Stimulated activated naive B cell treated with anti-CD40 and anti-IgM and Interleukin-4, amounts not matched to agents 10 μg/mL and 1 μg/mL and 100 μg/mL, for 72 hours (primary cell): ENCODE measurements at places on chromosomes 5 and 9.

DNA sequence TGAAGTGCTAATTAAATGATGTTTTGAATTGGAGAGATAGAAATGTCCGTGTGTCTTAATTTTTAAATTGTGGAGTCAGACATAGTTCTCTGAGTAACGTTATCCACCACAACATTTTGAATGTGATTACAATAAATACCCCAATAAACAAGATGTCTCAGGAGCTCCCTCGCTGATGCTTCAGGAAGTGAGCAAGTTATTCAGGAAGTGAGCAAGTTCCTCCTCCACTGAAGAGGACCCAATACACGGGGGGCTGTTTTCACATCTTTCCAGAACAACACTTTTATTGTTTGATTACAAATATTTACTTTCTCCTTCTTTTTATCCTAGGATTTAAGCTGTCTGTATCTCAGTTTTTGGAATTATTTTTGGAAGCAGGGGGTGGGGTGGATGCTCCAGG, 363.8 kb downstream of the LRRC70 start:
- no peak for DNase-seq

DNA sequence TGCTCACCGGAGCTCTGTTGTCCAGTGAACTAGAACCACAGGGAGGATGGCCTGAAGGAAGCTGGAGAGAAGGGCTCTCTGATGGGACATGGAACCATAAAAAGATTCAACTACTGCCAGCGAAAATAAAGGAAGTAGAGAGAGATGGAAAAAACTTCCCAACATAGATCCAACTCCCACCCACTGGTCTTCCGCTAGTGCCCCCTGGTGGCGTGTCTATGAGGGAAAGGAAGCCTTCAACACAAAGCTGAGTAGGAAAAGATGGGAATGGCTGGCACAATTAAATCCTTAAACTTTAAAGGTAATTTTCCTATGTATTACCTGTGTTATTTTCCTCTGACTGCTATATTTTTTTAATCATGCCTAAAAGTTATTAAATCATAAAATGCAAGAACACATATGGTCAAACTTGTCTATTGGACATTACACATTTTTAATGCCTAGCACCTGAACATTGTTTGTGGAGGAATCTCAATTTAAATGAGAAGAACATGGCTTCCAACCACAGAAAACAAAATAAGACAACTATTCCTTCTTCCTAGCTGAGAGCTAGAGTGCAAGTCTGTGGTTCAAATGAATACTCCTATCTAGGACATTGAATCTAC, 51.5 kb downstream of the CEP120 start:
- DNase-seq, result no peak

- DNase-seq, result no peak
Measured at GRCh38 chr5:109588281-109589035, 101.3 kb upstream of the MAN2A1 start.

DNA sequence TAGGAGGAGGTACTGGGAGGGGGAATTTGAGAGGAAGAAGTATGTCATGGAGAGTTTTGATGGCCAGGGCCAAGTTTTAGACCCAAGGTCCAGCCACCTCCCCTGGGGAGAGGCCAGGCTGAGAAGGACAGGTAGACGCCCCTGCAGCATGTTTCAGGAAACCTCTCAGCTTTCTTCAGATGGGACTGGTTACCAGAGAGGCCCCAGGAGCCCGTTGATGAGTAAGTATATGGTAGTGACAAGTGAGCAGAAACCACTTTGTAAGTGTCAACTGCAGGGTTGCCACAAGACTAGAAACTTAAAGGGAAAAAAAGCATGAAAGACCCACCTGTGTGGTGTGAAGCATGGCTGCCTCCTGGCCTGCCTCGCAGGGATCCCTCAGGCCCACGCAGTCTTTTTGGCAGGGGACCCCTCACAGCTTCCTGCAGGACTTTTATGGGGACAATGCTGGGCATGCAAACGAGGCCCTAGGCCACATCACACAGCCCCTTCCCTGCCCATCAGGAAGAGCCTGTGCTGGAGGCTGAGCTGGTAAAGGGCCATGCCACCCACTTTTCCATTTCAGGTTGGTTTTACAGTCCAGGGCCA, 255.9 kb downstream of the FSTL4 start:
- DNase-seq, result no peak

GRCh38 chr9:134374301-134375010, 48.2 kb downstream of the RXRA start:
- no peak for DNase-seq

GRCh38 chr9:89722712-89723111, 117.9 kb downstream of the GADD45G start:
- DNase-seq, result no peak

DNA sequence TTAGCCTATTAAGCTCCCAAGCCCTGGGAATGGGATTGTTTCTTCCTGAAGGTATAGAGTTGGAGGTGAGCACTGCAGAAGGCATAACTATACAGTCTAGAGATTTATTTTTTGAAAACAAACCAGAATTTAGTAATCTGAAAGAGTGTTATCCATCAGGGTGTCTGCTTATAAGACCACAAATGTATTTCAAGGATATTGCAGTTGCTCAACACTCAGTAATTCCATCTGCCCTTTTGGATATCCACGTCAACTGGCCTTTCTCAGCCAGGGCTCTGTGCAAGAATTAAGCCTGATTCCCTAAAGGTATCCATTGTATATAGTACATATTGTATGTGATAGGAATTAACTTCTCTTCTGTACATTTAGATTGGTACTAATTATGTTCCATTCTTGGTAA, 15.0 kb upstream of the IL31RA start:
- DNase-seq, result no peak

DNA sequence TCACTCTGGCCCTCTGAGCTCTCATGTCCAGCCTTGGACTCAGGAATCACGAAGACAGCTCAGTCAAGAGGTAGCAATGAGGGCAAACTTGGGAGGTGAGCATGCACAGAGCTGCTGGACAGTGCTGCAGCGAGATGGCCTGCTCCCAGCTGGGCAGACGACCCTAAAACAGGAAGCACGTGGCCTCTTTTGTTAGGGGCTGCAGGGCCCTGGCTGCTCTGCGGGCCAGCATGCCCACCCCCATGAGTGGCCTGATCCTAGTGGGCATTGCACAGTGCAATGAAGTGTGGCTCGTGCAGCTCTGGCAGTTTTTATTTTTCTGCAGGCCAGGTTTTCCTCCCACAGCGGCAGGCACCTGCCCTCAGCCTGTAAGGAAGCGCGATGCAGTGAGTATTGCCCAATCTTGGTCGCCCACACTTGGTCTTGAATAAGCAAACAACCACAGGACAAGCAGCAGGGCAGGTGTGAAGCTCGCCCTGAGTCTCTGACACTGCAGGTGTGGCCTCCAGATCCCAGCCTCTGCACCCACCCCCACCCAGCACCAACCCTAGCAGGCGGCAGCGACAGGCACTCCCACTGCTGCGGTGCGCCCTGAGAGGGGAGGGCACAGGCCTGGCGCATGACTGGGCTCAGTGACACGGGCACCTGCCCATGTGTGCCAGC, 60.8 kb downstream of the SEMA4D start:
- no peak for DNase-seq

DNA sequence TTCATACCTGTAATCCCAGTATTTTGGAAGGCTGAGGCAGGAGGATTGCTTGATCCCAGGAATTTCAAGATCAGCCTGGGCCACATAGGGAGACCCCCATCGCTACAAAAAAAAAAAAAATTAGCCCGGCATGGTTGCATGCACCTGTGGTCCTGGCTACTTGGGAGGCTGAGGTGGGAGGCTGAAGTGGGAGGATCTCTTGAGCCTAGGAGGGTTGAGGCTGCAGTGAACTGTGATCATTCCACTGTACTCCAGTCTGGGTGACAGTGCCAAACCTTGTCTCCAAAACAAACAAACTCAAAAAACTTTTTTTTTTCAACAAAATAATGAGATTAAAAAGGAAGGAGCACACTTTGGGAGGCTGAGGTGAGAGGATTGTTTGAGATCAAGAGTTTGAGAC, 14.2 kb downstream of the KIAA1958 start:
- no peak for DNase-seq
